ENCODE measurements at places on chromosomes 3 and 15. TPM values are rescaled to one million over a fixed set of nuclear protein-coding genes. Genes with fewer than 3 reads are reported as not detected.

DNA sequence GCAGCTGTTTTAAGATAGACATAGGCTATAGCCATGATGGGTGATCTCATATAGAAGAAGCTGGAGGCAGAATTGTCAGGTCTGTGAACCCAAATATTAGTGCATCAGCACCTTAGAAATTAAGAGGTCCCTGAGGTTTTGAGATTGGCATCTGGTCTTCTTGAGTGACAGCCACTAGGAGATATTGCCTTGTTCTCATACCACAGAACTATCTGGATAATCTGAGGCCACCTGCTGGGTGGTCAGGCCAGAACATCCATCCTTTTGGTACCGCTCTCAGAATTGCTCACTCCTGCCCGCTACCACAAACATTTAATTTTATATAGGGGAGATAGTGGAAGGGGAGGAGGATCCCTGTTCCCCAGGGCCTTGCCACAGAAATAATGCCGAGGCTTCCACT, 210.6 kb upstream of the ZPLD1 start:
- H3K27me3 ChIP-seq = no peaks in the 10 kb centered on the region
- DNase-seq = no peak
- H3K4me3 ChIP-seq = no peak overlapping the region

DNA sequence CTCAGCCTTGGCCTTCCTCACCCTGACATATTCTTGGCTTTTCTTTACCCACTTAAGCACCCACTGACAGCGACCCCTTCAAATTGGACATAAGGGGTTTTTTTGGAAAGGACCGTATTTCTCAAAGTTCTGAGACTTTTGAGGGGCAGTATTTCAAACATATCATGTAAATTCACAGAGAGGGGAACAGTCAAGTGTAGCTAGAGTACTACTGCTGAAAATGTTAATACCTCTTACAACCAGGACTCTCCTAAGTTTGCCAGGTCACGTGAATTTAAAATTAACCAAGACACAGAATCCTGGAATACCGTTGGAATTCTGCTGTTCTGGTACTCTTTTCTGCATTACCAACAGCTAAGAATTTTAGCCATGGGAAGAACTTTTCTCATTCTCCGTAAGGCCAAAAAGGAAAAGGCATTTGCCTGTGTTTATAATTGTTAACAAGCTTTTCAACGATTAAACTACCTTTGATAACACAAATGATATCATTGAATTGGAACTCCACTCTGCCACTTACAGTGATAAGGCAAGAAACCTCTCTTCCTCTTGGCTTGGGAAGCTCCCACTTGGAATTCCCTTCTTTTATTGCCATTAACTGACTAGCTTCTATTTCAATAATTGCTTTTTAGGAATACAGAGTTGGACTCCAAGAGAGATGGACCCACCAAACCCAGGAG, 597 bp upstream of the GBE1 start:
- peaks cover 15% of the 10 kb centered on the region for H3K4me1 ChIP-seq
- H3K27me3 ChIP-seq = no peaks in the 10 kb centered on the region
- H3K4me3 ChIP-seq = peak overlapping the region; percentile 70
- H3K27ac ChIP-seq = peak overlapping the region; percentile 85

DNA sequence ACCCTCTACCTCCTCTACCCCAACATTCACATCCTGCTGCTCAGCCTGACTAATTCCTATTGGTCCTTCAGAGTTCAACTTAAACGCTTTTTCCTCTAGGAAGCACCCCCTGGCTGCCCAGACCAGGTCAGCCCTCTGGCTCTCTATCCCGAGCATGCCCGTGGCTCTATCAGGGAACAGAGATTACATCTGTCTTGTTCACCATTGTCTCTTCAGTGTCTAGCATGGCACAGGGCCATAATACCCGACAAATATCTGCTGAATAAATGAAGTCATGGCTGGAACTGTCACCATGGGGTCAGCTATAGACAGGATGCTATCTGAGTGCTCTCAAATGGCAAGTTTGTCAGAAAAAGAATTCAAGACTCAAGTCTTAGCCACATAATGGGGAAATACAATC, 296.9 kb upstream of the CHRNA7 start:
- H3K4me1 ChIP-seq = no peaks in the 10 kb centered on the region
- no peak overlapping the region for H3K4me3 ChIP-seq
- no peak for DNase-seq
- no peaks in the 10 kb centered on the region for H3K36me3 ChIP-seq

The SLC2A2 gene
- not detected for total RNA-seq

The LCTL gene
- total RNA-seq = not detected

All from CD8-positive, alpha-beta memory T cell (primary cell).